A549 treated with RU486 at 1 μM for 4 hours (cell line): ENCODE measurements at places on chromosomes 3 and 15. TPM values are rescaled to one million over a fixed set of nuclear protein-coding genes. Genes with fewer than 3 reads are reported as not detected.

CDC25A gene
- 10.1 to 12.3 TPM (median 11.0 TPM) in 5 replicates for total RNA-seq

PLIN1 gene
- 0.06 to 0.09 TPM (median 0.07 TPM) in 3 of 5 replicates, not detected in the others for total RNA-seq

SPATA12 gene
- total RNA-seq, result 0.46 to 0.66 TPM (median 0.54 TPM) in 5 replicates

GPR171 gene
- not detected in 5 replicates for total RNA-seq

LRRC31 gene
- total RNA-seq, result not detected in 5 replicates

CACNA2D2 gene
- total RNA-seq, result 0.25 to 0.75 TPM (median 0.58 TPM) in 5 replicates

ZNF620 gene
- total RNA-seq, result 1.5 to 1.8 TPM (median 1.6 TPM) in 5 replicates

ERC2 gene
- 0.23 TPM in 1 of 5 replicates, not detected in the others for total RNA-seq

ARPIN gene
- 8.9 to 12.6 TPM (median 12.2 TPM) in 5 replicates for total RNA-seq

RNU5B-1 gene
- not detected in 5 replicates for total RNA-seq

CCDC33 gene
- total RNA-seq, result 5.2 to 7.0 TPM (median 6.0 TPM) in 5 replicates

ATP13A4 gene
- total RNA-seq, result not detected in 5 replicates

C2CD4A gene
- total RNA-seq, result 0.05 to 0.09 TPM (median 0.06 TPM) in 3 of 5 replicates, not detected in the others

GRAMD1C gene
- 0.23 to 1.2 TPM (median 0.31 TPM) in 4 of 5 replicates, not detected in the other for total RNA-seq

KBTBD8 gene
- 0.08 to 1.1 TPM (median 0.64 TPM) in 5 replicates for total RNA-seq

NANOGP8 gene
- total RNA-seq, result not detected in 5 replicates

FBXO40 gene
- not detected in 5 replicates for total RNA-seq

PPIP5K1 gene
- 4.7 to 6.3 TPM (median 5.8 TPM) in 5 replicates for total RNA-seq

PLXNA1 gene
- total RNA-seq, result 16.7 to 23.8 TPM (median 20.5 TPM) in 5 replicates

SLC9A9 gene
- total RNA-seq, result 0.38 to 0.42 TPM in 2 of 5 replicates, not detected in the others

FBXW12 gene
- total RNA-seq, result not detected in 5 replicates

ATG7 gene
- total RNA-seq, result 15.4 to 21.3 TPM (median 16.5 TPM) in 5 replicates

CCDC12 gene
- total RNA-seq, result 52.6 to 98.1 TPM (median 60.3 TPM) in 5 replicates

ABTB1 gene
- total RNA-seq, result 10.3 to 19.1 TPM (median 14.1 TPM) in 5 replicates

INSYN1 gene
- total RNA-seq, result 1.2 to 2.4 TPM (median 2.0 TPM) in 5 replicates

UCN2 gene
- total RNA-seq, result 7.3 to 10.3 TPM (median 8.6 TPM) in 5 replicates

TMPRSS7 gene
- 0.07 to 0.18 TPM (median 0.13 TPM) in 4 of 5 replicates, not detected in the other for total RNA-seq

CPNE9 gene
- 0.08 to 0.27 TPM (median 0.18 TPM) in 4 of 5 replicates, not detected in the other for total RNA-seq
